ENCODE measurements at places on chromosomes 6 and 20. TPM values are rescaled to one million over a fixed set of nuclear protein-coding genes. Genes with fewer than 3 reads are reported as not detected.

GRCh38 chr6:7727086-7727945 is 1.4 kb downstream of the BMP6 start:
- no peak for DNase-seq

SLC32A1 gene
- polyA plus RNA-seq, result not detected

DNA sequence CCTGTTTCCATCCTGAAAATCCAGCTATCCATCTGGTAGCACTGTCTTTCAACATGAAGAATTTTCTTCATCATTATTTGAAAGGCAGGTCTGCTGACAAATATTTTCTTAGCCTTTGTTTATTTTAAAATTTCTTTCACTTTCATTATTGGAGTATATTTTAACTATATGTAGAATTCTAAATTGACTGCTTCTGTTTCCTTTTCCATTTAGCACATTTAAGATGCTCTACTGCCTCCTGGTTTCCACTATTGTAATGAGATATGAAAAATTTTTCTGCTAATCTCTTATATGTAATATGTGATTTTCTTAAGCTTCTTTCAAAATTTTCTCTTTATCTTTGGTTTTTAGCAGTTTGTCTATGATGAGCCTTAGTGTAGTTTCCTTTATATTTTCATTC is 97.3 kb downstream of the TBC1D32 start:
- no peak for DNase-seq

DNA sequence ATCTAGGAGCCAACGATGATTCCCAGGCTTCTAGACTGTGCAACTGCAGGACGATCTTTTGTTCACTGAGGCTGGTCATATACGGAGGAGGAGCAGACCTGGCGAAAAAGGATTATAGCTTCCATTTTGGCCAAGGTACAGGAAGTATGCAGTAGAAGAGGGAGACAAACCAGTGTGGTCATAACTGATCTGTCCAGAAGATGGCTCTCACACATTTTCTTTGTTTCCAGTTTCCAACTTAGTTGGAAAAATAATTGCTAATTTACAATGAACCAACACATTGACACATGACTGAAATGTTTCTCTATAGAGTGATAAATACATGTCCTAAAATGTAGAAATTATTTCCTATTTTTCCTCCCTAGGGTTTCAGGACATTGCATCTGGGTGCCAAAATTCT is 364.1 kb upstream of the BTBD3 start:
- DNase-seq, result no peak

PDCD2 gene
- 47.2 TPM for polyA plus RNA-seq

OPN5 gene
- polyA plus RNA-seq, result not detected

- DNase-seq, result peak; percentile 36
Measured at GRCh38 chr6:44020148-44020547, 107.1 kb downstream of the MRPL14 start.

DSP gene
- 4.3 TPM for polyA plus RNA-seq

DNA sequence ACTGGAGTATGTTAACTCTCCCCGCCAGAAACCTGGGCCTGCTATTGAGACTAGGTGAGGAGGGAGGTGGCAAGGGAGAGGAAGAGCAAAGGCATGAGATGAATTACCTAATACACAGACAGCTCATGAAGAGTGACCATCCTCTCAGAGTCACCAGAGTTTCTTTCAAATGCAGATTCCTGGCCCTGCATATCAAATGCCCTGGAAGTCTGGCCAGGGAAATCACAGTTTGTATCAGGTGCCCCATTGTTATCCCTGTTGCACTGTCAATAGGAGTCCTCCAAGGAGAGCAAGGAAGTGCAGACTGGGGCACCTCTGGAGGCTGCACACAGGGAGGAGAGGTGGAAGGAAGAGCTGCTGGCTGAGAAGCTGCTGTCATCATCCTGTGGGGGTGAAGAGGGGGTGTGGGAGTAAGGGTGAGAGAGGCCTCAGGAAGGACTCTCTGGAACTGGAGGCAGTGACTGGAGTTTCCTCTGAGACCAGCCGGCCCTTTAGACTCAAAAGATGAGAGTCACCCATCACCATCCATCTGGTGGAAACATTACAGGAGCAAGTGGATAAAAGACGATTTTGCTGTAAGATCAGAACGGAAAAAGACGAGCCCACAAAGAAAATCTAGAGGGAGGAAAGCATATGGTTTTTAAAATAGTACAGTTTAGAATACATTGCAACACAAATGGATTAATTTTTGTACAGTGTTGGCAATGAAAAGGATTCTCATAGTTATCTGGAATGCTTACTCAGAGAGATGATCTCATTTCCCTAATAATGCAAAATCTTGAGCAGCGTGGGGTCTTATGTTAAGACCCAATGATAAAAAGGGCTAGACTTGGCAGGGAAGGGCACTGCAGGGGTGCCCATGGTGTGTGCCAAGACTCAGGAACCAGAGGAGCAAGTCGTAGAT is 268.1 kb downstream of the UST start:
- no peak for DNase-seq

DNA sequence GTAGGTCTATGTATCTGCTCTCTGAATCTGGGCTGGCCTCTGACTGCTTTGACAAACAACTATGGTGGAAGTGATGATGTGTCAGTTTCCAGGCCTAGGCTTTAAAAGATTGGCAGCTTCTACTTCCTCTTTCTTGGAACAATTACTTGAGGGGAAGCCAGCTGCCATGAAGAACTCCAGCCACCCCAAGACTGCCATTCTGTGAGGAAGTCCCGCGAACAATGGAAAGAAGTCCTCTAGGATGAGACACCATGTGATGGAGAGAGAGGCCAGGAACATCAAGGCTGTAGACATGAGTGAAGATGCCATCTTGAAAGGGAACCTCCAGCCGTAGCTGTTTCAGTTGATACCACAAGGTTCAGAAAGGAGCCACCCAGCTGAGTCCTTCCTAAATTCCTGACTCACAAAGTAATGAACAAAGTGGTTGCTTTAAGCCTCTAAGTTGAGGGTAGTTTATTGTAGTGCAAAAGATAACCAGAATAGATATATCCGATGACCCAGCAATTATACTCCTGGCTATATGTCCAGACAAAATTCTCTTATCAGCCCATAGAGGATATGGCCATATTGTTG is 15.3 kb upstream of the TCF15 start:
- DNase-seq, result no peak

- no peak for DNase-seq
Measured at GRCh38 chr6:158629367-158630221, 14.9 kb downstream of the DYNLT1 start.

DNA sequence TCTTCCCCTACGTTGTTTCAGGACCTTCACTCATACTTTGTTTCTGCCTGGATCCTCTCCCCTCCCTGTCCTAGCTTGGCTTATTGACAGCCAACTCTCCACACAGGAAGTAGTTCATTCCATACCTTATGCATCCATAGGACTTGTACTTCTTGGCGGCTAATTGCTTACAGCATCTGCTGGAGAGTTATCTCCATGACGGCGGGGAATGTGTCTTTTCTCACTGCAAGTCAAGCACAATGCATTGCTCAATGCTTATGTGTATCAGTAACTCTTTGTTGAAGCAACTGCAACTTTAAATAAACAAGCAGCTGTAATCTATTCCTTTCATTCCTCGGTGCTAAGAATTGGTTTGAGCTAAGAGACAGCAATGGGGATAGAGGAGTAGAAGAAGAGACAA is 551.3 kb upstream of the EPHA7 start:
- no peak for DNase-seq

GRCh38 chr20:21601799-21602198 is 87.9 kb upstream of the NKX2-2 start:
- no peak for DNase-seq

GRCh38 chr6:110359556-110359955 is 1.4 kb upstream of the METTL24 start:
- no peak for DNase-seq

DNA sequence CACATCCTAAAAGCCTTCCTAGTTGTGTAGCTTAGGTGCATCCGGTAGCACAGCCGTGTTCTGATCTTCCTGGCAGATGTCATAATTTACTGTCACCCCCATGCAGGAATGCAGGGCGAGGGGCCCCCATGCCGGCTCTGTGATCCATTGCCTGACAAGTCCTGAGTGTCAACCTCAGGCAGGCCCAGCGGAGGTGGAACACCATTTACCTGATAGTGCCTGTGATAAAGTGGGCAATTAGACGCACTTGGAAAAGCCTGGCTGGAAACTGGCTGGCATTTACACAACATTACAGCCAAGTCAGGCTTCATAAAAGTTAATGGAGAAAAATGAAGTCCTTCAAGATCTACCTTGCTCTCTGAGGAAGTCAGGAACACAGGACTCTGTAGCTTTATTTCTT is 521.4 kb upstream of the JAG1 start:
- DNase-seq, result no peak

GRCh38 chr6:17484201-17484849 is 90.9 kb downstream of the CAP2 start:
- DNase-seq, result no peak

DNA sequence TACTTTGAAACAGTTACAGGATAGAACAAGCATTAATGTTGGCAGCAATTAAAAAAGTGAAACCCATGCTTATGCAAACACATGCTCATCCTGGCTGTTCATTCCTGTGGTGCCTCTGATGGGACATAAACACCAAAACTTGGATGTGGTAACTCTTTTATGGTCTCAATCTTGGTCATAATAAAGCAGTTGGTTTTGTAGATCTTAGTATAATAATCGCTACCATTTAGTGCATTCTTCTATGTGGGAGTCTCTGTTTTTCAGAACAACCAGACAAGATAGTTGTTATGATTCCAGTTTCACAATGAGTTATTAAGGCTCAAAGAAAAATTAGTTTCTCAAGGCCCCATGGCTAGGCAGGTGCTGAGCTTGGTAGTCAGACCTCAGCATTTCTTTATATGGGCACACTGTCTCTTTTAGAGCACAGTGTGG is 184.0 kb downstream of the UTRN start:
- DNase-seq, result no peak

DNA sequence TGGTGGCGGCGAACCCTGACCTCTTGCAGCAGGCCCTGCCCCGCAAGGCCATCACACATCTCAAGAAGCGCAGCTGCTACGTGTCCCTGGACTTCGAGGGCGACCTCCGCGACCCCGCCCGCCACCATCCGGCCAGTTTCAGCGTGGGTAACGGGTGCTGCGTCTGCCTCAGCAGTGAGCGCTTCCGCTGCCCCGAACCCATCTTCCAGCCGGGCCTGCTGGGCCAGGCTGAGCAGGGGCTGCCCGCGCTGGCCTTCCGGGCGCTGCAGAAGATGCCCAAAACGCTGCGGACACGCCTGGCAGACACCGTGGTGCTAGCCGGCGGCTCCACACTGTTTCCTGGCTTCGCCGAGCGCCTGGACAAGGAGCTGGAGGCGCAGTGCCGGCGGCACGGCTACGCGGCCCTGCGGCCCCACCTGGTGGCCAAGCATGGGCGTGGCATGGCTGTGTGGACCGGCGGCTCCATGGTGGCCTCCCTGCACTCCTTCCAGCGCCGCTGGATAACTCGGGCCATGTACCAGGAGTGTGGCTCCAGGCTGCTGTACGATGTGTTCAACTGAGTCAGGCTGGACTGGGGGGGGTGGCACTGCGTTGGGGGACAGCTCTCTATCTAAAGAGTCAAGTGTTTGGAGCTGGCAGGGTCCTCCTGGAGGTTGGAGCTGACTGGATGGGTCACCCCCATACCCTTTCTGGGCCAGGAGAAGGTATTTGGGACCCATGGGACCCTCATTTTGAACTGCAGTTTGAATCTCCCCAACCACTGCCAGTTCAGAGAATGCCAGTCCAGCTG is 1.1 kb downstream of the ACTL10 start:
- no peak for DNase-seq

- no peak for DNase-seq
Measured at GRCh38 chr6:108438918-108439317, 121.8 kb upstream of the FOXO3 start.

REM1 gene
- 4.8 TPM for polyA plus RNA-seq

C6orf141 gene
- polyA plus RNA-seq, result 2.3 TPM

SLC12A5 gene
- polyA plus RNA-seq, result 1.5 TPM

DNA sequence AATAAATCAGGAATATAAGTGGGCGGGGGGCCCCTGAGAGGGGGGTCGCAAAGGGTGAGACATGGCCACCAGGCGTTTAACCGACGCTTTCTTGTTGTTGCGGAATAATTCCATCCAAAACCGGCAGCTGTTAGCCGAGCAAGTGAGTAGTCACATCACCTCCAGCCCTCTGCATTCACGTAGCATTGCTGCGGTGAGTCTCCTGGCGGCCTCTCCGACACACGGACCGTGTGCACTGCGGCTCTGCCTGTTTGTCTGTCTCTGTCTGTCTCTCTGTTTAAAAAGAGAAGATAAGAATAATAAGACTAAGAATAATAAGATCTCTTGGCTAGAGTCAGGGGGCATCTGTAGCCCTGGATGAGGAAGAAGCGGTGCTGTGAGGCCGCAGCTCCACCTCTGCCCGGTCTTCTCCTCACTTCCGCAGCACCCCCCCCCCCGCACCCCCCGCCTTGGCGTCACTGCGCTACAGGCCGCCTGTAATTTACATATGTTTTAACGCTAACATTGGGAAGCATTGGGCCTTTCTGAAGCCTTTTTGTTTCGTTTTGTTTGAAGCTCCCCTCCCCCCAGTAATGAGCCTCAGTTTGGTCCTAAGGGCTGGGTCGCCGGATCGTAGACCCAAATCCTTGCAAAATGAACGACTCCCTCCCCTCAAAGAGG is 993 bp downstream of the STX16 start:
- DNase-seq, result no peak

GRCh38 chr20:15039088-15039752 is 701.8 kb upstream of the FLRT3 start:
- no peak for DNase-seq

- no peak for DNase-seq
Measured at GRCh38 chr20:63876489-63877036, 11.5 kb downstream of the TPD52L2 start.

TGIF2 gene
- 7.3 TPM for polyA plus RNA-seq

- no peak for DNase-seq
Measured at GRCh38 chr6:141531040-141531439, 601.7 kb upstream of the GJE1 start.

- DNase-seq, result no peak
Measured at GRCh38 chr6:162899148-162899547, 171.4 kb downstream of the PACRG start.

DNA sequence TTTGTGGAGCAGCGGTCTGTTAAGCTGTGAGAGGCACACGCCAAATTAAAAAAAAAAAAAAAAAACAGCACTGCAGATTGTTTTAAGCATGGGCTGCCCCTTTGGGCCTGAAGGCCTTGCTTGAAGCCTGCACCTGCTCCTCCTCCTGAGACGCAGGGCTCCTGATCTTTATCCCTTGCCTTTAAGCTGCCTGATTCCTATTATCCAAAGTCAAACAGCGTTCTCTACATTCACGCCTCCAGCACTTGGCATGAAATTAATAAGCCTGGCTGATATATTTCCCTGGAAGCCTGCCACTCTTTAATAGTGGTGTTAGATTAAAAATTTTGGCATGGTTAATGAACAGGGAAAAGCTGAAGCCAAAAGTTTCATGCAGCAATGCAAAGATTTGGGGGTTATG is 163.9 kb downstream of the FAXC start:
- no peak for DNase-seq

GRCh38 chr6:122454673-122455072 is 16.9 kb downstream of the SERINC1 start:
- no peak for DNase-seq

- DNase-seq, result no peak
Measured at GRCh38 chr6:168583821-168584220, 142.8 kb downstream of the SMOC2 start.

PCK1 gene
- polyA plus RNA-seq, result 2.9 TPM

INSM1 gene
- polyA plus RNA-seq, result 0.04 TPM

All from urinary bladder (tissue), 4 donors.